ENCODE measurements at places on chromosomes 12 and 14.

DNA sequence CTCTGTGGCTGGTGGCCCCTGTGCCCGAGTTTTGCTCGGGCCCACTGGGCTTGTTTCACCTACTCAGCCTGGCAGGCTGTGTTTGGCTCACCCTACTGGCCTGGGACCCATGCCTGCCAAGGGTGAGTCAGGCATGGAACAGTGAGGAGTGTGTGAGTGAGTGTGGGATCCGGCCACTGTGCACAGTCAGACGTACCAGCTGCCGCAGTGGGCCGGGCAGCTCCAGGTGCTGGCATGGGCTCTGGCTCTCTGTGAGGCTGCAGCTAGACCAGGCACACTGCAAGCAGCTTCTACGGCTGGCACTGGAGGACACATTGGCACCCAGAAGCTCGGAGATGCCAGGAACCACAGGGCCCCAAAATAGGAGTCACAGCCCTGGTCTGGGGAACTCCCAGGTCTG lies 40.6 kb downstream of the HSD17B6 start:
- no peak for DNase-seq

DNA sequence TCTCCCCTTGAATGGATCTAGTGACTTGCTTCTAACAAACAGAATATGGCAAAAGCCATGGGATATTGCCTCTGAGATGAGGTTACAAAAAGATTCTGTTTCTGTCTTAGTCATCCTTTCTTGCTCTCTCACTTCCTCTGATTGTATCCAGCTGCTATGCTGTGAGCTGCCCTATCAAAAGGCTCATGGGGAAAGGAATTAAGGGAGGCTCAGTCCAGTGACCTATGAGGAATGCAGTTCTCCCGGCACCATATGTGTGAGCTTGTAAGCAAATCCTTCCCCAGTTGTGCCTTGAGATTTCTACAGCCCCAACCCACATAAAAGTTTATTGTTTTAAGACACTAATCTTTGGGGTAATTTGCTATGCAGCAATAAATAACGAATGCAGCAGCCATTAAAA lies 183.1 kb downstream of the KLHL28 start:
- no peak for DNase-seq

- no peak for DNase-seq
Observed at GRCh38 chr14:96233661-96234060, 22.3 kb upstream of the BDKRB1 start.

DNA sequence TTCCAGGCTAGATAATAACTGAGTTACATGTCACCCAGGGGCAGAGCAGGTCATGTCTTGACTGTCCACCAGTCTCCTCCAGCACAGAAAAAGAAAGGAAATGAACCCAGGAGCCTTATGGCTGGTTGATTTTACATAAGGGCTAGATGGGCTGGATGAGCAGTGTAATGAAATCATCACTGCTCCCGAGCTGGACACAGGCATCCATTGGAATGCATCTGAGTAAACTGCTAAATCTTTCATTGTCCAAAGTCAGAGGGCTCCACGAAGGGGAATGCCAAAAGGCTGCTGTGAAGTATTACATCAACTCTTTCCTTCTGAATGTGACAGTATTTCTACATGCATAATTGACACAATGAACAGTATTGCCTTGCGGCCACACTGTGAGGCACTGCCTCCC lies 30.1 kb upstream of the TSPAN11 start:
- DNase-seq = no peak

GRCh38 chr12:26345471-26346003 lies 150.2 kb downstream of the SSPN start:
- no peak for DNase-seq

DNA sequence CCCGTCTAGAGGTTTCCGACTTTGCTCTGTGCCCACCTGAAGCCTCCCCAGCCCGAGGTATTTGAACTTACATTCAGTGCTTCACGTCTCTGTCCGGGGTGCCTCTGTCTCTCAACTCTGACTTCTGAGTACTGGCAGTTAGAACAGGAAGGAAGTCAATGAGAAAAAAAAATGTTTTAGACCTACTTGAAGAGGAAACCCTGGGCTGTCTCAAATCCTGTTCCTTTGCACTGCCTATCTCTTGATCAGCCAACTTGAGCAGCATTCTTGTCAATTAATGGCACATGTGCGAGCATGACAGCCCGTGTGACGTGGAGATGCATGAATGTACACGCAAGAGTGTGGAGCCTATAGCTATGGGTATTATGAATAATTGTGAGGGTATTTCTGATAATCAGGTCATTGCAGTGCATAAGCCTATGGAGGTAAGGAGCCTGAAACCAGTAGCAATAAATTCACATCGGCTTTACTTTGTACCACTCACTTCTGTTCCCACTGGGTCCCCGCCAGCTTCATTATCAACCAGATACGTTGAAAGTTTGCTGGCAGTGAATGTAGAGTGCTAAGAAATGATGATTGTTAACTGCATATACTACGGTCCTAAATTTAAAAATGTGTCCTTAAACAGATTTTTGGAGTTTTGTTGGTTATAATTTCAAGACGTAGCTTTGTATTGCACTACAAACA lies at the start of gene ARHGDIB:
Gene ARHGDIB, minus strand, starts transcription at position 136 of the 687 bp plus-strand sequence. CDS start 10,889 bp downstream, outside the sequence.
- DNase-seq = no peak

- no peak for DNase-seq
Observed at GRCh38 chr12:42237853-42238239, 202 bp downstream of the YAF2 start.

GRCh38 chr14:33165144-33165925 lies 226.7 kb downstream of the NPAS3 start:
- no peak for DNase-seq

DNA sequence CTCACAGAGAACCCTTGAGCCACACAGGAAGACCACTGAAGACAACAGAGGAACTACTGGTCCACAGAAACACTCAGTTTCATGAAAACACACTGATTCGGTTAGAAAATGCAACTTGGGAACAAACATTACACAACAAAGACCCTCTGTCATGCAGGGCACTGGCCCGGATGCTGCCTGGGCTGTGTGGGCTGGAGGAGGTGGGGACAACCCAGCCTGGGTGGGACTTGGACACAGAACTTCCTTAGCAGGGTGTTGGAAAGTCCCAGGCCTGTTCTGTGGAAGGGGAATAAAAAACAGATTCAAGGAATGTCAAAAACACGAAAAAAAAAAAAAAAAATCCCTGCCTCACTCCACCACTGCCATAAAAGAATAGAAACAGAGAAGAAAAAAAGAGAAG lies 181.0 kb downstream of the MON2 start:
- DNase-seq = no peak

GRCh38 chr14:74580275-74580672 lies 31.8 kb downstream of the LTBP2 start:
- no peak for DNase-seq

- no peak for DNase-seq
Observed at GRCh38 chr12:69514845-69515244, 44.7 kb downstream of the FRS2 start.

GRCh38 chr14:62916551-62916950 lies 128.7 kb downstream of the KCNH5 start:
- no peak for DNase-seq

DNA sequence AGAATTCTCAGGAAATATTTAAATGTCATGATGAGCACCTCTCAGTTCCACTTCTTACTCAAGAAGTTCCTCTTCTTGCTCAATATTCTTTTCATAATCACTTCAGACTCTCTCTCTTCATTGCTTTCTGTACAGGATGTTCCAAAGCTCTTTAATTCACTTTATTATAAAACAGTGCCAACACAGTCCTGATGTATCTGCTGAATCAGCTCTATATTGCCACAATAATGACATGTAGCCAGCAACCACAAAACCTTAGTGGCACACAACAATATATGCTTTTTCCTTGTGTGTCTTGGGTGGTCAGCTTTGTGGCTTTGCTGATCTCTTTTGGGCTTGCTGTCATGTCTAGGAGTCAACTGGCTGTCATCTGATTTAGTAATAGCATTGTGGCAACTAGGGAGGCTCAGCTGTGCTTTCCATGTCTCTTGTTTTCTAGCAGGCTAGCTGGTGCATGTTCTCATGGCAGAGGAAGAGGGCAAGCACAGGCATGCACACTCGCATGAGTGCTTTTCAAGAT lies 52.8 kb upstream of the SLC2A13 start:
- DNase-seq = peak; percentile 33

Measured in NCI-H187 treated with DMSO at 0.1 percent for 48 hours (cell line).